ENCODE measurements at places on chromosomes 6 and 20. TPM values are rescaled to one million over a fixed set of nuclear protein-coding genes. Genes with fewer than 3 reads are reported as not detected.
A peak's percentile ranks its signal among the peaks of the same experiment; 100 is the strongest.

SLC52A3 gene
- 11.1 TPM for total RNA-seq

NPEPL1 gene
- total RNA-seq = 18.1 TPM

MEP1A gene
- total RNA-seq = not detected

DNAH8 gene
- 0.05 TPM for total RNA-seq

CALHM5 gene
- not detected for total RNA-seq

SPATA2 gene
- total RNA-seq = 16.0 TPM

GMPR gene
- total RNA-seq = 3.9 TPM

PDYN gene
- total RNA-seq = not detected

PACSIN1 gene
- 0.69 TPM for total RNA-seq

CLPSL1 gene
- total RNA-seq = not detected

DNA sequence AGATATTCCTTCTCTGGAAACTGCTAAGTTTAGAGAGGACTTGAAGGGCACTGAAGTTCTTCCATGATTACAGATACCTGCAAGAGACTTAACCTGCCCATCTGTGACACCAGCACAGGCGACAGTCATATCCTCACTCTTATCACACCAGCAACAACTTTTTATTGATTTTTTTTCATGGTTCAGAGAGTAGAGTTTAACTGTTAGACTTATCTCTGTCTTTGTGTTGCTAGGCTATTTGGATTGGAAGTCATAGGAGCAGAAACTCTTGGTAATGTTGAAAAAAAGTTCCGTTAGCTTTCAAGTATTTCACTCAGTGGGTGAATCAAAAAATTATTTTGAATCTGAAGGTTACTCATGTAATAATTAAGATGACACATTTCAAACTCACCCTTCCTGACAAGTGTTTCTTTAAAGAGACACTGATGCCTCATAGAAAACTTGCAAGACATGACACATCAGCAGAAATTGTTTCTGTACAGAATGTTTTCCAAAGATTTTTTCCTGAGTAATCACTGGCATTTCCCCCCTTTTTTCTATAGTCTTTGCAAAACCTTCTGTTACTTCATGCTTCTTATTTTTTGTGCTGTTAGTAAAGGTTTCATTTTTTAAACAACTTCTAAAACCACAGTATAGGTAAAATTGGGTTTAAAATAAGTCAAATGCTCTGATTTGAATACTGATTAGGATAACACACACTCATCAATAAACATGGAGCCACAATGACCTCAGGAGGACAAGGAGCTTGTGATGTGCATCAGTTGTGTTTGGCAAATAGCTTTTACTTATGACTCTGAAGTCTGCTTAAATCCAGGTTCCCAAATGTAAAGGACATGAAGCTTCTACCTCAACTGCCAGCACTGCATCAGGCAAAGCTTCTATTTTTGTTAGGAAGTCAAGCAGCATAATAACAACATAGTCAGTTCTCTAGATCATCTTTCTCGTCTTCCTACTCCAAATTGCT, 252.9 kb upstream of the MAN1A1 start:
- DNase-seq = no peak
- H3K4me1 ChIP-seq = no peaks in the 10 kb centered on the region
- no peak overlapping the region for H3K4me3 ChIP-seq
- H3K27ac ChIP-seq = no peak overlapping the region
- no peaks in the 10 kb centered on the region for H3K36me3 ChIP-seq

DNA sequence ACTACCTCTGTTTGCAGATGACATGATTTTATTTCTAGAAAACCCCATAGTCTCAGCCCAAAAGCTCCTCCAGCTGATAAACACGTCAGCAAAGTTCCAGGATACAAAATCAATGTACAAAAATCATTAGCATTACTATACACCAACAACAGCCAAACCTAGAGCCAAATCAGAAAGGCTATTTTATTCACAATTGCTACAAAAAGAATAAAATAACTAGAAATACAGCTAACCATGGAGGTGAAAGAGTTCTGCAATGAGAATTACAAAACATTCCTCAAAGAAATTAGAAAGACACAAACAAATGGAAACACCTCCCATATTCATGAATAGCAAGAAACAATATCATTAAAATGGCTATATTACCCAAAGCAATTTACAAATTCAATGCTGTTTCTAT, 65.6 kb upstream of the HTR1E start:
- no peaks in the 10 kb centered on the region for H3K4me1 ChIP-seq
- no peaks in the 10 kb centered on the region for H3K27me3 ChIP-seq
- no peak for DNase-seq

GRCh38 chr20:52738081-52738480, 234.1 kb upstream of the TSHZ2 start:
- DNase-seq = no peak
- H3K27me3 ChIP-seq = peaks cover 49% of the 10 kb centered on the region
- no peak overlapping the region for H3K27ac ChIP-seq
- no peaks in the 10 kb centered on the region for H3K4me1 ChIP-seq
- H3K36me3 ChIP-seq = no peaks in the 10 kb centered on the region

- no peak for DNase-seq
- H3K4me3 ChIP-seq = no peak overlapping the region
- H3K27ac ChIP-seq = no peak overlapping the region
- peaks cover 4% of the 10 kb centered on the region for H3K27me3 ChIP-seq
Observed at GRCh38 chr20:44541992-44542391, 20.1 kb upstream of the SERINC3 start.

DNA sequence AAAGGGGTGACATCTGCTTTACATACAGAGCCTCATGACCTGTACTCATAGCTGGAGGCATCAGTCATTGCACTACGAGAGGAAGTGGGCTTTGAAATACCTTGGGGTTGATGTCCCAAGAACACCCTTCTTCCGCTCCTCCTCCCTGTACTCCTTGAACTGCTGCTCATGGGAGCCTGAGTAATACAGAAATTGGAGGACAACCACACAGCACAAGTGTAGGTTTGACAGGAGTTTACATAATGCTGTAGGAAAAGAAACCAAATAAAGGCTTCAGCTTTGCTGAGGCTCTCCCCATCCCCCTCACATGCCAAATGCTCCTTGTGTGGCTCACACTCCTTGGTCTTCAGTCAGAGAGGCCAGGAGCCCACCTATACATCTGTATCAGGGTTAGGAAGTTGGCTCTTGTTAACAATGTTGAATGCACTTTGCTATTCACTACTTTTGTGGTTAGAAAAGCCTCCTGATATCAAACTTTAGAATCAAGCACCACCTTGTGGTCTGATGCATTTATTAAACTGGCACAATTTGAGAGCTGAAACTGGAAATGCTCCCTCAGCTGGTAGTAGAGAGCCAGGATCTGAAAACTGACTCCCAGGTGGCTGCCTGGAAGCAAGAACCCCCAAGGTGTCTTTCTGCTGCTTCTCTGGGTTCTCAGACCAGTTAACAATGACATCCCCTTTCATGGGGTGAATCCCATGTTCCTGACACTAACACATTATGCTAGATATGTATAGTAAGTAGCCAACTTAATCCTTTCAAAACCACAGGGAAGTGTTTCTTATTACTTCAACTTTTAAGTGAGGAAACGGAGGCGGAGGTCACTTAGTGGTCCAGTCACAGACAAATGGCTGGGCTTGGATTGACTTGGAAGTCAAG, 56.2 kb upstream of the EDN1 start:
- peak; percentile 29 for DNase-seq
- no peak overlapping the region for H3K4me3 ChIP-seq
- peaks cover 8% of the 10 kb centered on the region for H3K4me1 ChIP-seq
- H3K36me3 ChIP-seq = no peaks in the 10 kb centered on the region
- H3K27me3 ChIP-seq = no peaks in the 10 kb centered on the region
- no peak overlapping the region for H3K27ac ChIP-seq

DNA sequence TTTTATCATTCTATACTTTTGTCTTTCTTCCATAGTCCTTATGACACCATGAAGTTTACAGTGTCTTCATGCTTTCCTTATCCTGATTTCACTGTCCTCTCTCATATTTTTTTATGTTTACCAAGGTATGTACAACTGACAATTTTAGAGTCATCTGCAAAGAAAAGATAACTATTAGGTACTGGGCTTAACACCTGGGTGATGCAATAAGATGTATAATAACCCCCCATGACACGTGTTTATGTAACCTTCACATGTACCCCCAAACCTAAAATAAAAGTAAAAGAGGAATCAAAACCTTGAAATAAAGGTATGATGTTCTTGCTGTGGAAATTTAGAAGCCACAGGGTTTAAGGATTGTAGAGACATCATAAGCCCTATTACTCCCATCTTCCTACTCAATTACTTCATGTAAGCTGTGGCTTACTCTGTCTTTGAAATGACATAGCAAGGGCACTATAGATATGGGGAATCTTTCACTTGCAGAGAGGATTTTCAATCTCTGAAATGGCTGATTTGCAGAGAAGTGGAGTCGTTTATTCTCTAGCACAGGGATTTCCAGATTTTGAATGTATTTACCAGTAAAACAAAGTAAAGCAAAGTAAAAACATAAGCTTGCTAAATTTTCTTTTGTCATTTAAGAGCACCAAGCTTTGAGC, 18.9 kb downstream of the OR2W1 start:
- H3K36me3 ChIP-seq = no peaks in the 10 kb centered on the region
- DNase-seq = no peak
- H3K27ac ChIP-seq = no peak overlapping the region
- H3K4me3 ChIP-seq = no peak overlapping the region

DNA sequence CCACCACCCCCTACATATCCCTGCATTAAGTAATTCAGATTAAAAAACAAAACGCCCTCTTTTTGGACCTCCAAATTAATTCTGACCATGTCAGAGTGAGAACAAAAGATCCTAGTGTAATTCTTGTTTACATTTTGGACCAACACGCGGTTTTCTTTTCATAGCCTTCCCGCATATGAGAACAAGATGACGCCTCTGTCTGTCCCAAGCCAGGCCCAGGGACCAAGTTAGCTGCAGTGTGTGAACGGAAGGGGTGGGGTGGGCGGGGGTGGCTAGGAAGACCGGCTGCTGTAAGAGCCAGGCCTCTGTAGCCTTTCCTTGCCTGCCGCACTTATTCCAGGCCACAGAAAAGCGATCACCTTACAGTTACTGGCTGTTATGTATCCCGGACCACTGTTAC, 68.0 kb downstream of the PLCG1 start:
- H3K4me3 ChIP-seq = no peak overlapping the region
- H3K36me3 ChIP-seq = no peaks in the 10 kb centered on the region
- no peaks in the 10 kb centered on the region for H3K4me1 ChIP-seq
- no peaks in the 10 kb centered on the region for H3K27me3 ChIP-seq
- no peak overlapping the region for H3K27ac ChIP-seq

Measured in Calu3 (cell line).